ENCODE measurements at places on chromosomes 2 and 18.

DNA sequence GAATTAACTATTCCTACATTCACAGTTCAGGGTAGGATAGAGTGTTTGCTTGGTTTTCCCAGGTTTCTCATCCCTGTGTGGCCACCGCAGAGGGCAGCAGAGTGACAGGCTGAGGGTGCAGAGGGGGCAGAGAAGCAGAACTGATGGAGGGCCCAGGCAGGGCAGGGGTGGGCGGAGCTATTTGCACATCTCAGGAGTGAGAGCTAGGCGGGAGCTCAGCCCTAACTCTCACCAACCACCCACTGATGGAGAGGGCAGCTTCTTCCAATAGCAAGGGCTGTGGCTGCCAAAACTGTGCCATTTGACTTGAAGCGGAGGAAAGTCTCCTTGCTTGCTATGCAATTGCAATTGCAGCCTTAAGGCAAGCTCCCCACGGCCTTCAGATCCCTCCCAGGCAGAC is 12.0 kb upstream of the DARS1 start:
- DNase-seq, result no peak

- no peak for DNase-seq
These were observed 190.0 kb downstream of the MTCL1 start for GRCh38 chr18:8895341-8895740.

GRCh38 chr2:40556293-40556692 is 104.4 kb upstream of the SLC8A1 start:
- no peak for DNase-seq

DNA sequence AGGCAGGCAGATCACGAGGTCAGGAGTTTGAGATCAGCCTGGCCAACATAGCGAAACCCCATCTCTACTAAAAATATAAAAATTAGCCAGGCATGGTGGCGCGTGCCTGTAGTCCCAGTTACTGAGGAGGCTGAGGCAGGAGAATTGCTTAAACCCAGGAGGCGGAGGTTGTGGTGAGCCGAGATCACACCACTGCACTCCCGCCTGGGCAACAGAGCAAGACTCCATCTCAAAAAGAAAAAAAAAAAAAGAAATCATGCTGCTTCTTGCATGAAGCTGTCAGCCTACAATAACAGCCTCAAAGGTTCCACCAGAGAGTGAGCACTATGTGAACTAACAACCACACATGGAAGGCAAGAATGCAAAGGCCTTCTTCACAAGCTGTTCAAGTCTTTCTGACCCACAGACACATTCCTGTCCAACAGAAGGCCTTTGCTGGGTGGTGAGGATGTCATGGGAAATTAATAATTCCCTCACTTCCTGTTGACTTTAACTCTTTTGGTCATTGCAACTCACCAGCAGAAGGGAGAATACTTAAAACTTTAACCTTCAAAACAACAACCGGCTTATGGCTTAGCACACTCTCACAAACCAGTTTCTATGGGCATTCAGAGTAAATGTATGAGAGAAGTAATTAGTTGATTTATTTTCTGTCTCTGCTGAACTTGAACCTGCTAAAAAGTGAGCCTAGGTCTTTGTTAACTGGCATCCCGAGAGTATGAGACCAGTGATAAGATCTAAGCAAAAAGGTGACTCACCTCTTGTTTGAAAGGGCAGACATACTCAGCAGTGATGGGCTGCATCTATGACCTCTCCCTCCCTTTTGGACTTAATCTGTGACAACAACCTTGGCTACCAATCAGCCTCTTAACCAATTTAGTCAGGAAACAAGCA is 11.8 kb downstream of the PLEKHM3 start:
- DNase-seq, result no peak

DNA sequence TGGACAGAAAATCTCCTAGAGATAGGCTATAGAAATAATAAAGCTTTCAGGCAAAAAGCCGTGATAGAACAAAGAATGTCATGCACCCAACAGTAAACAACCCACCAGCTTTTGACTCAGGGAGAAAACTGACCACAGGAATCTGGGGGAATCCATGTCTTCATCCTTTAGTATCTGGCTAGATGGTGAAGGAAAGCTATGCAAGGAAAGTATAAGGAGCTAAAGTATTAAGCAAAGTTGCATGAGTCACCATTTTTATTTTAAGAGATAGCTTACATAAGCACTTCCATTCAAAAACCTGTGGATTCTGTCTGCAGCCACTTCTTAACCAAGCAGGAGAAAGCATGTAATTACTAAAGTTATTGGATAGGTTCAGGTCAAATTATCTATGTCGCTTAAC is 363.8 kb downstream of the LRP1B start:
- DNase-seq, result no peak

GRCh38 chr18:32371384-32371783 is 99.3 kb downstream of the GAREM1 start:
- DNase-seq, result no peak

GRCh38 chr2:86143307-86143706 is 37.3 kb downstream of the PTCD3 start:
- no peak for DNase-seq

DNA sequence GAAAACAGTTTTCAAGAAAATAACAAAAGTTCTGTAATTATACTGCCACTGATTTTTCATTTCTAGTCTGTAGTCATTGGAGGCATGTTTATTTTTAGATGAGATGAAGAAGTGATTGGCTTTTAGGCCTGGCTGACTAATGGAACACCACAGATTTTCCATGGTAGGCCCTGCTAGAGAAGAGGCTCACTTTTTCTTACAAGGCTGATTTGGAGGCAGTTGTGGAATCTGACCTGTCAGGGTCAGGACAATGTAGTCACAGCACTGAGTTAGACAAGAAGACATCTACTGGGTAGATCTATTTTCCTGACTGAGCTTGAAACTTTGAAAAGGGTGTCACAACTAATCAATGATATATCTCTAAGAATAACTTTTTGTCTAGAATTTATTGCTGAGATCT is 43.9 kb downstream of the KDM3A start:
- DNase-seq, result no peak
